ENCODE measurements at places on chromosomes 12 and 14.
A peak's percentile ranks its signal among the peaks of the same experiment; 100 is the strongest.

DNA sequence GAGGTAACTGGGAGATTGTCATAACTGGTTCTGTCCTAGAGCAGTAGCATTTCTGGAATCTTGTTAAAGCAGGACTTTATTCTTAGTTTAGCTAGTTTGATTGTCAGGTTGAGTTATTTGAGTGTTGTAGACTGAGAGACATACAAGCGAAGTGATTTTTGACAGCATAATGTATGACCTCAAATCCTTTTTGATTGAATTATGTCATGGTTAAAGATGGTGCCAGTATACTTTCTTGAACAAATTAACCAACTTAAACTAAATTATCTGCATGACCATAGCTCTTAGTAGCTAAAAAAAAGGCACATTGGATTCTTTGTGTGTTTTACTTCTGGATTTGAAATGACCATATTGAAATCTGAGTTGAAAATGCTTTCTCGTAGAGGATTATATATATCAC, 626.6 kb downstream of the TMTC2 start:
- DNase-seq, result no peak

GRCh38 chr12:50635364-50635763, 128.5 kb upstream of the ATF1 start:
- DNase-seq, result no peak

GRCh38 chr12:89280833-89281538, 71.3 kb downstream of the DUSP6 start:
- DNase-seq, result no peak

DNA sequence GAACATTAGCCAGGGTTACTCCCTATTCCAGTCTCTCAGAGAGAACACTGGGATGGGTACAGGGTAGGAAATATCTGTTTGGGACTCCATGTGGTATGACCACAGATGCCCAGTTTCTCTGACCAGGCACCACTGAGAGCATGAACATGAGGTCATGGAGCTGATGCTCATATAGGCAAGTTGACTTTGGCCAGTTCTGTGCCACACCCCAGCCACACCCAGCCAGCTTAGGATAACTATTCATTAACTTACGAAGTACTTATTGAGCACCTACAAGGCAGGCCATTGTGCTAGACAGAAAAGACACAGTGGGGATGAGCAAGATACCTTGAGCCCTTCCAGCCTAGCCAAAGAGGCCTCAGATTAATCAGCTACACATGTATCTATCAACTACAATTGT, 262.5 kb downstream of the DPF3 start:
- DNase-seq, result no peak

- DNase-seq, result no peak
These were observed 1.4 kb downstream of the SERPINA9 start for GRCh38 chr14:94474581-94475031.

- DNase-seq, result peak; percentile 27
These were observed 126.4 kb upstream of the PLEKHA5 start for GRCh38 chr12:19003141-19003540.

DNA sequence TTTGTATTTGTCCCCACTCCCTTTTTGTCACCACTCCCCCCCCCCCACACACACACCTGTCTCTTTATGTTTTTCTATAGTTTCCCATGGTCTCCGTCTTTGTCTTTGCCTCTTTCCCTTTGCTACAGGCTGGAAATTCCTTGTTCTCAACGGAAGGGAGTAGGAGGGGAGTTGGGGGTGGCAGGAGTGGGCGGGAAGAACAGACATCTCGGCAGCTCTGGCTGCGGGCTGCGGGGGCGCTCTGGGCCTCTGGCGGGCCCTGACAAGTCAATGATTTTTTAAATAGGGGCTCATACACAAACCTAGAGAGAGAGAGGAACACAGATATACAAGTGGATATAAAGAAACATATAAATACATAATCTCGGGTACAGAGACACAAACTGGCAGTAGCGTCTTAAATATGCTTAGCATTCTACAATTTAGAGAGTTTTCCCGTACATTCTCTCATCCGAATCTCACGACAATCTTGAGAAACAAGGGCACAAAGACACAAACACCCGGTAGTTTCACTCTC, 2.4 kb upstream of the NAB2 start:
- peak; percentile 82 for DNase-seq

- peak; percentile 66 for DNase-seq
These were observed 1.1 kb downstream of the BCAT1 start for GRCh38 chr12:24947541-24948419.

GRCh38 chr14:26765301-26765700, 167.5 kb upstream of the NOVA1 start:
- no peak for DNase-seq

GRCh38 chr12:89357297-89357730, 5.0 kb upstream of the DUSP6 start:
- no peak for DNase-seq

DNA sequence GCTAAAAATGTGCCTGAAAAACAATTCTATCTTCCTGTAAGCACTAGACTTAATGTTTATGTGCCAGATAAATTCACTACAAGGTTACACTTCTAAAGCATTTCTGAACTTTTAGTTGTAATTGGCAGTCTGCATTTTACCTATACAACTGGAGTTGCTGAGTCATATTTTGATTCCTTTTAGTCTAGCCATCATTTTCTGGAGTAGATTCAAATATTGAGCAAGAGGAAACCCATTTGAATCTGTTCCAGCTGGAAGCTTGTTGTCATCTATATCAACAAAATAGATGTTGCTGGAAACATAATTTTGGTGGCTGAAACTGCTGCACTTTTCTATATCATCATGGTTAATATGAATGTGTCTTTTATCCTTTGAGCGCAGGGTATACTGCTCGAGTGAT, 122.2 kb upstream of the CCDC175 start:
- DNase-seq, result no peak

DNA sequence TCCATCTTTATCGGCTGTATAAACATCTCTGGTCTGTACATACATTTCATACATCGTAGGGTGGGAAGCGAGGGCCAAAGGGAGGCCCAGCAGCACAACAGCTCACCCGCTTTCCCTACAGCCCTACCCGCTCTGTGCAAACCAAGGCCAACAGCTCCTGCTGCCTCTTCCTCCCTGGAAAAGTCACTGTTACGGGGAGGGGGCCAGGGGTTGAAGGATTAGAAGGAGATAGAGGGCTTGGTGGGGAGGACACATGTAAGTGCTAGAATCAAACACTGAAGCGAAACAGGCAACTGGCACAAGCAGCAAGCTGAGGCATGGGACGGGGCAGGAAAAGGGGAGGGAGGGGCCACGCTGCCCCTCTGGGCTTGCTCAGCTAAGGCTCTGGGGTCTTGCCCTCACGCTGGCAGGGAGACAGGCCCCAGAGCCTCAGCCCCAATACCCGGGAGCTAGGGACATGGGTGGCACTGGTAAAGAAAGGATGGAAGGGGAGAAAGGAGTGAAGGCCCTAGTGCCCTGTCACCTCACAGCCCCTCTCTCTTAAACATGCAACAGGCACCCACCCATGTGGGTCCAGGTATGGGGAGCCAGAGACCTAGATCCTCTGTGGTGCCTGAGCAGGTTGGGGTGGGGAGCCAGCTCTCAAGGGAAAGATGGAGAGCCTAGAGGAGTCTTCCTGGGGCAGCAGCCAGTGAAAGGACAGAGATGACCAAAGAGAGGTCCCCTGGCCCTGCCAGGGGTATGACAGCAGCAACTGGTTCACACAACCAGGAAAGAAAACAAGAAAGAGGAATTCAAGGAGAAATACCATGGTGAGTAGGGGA, 14.4 kb downstream of the SPRYD3 start:
- DNase-seq, result no peak

- DNase-seq, result no peak
These were observed 17.9 kb upstream of the CCDC85C start for GRCh38 chr14:99621948-99622347.

DNA sequence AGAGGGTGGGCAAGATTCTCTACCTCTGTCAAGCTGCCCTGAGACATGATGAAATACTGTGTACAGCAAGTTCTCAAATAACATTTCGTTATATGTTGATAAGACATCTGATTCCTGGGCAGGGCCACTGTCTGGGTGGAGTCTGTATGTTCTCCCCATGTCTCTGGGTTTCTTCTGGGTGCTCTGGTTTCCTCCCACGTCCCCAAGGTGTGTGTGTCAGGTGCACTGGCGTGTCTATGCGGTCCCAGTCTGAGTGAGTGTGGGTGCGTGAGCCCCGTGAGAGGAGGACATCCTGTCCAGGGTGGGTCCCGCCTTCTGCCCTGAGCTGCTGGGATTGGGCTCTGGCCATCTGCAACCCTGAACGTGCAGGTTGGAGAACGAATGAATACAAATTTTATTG, 29.6 kb downstream of the KCTD10 start:
- DNase-seq, result no peak

DNA sequence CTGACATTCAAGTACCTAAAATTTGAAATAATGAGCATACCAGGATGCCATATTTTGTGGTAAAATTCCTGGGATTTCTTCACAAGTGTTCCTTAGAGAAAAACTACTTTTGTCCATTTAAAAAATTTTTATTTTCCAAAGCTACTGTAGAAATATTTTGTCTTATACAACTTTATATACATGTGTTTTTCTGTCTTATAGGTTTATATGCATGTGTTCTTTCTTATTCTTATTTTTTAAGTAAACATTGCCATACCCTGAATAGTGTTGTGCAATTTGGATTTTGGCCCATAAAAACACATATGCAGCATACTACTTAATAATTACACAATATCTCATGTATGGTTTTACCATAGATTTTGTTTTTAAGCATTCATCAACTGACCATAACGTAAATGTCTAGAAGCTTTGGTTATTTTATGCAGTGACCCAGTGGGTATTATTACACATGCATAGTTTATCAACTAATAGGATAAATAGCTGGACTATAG, 1107.4 kb upstream of the SEL1L start:
- no peak for DNase-seq

DNA sequence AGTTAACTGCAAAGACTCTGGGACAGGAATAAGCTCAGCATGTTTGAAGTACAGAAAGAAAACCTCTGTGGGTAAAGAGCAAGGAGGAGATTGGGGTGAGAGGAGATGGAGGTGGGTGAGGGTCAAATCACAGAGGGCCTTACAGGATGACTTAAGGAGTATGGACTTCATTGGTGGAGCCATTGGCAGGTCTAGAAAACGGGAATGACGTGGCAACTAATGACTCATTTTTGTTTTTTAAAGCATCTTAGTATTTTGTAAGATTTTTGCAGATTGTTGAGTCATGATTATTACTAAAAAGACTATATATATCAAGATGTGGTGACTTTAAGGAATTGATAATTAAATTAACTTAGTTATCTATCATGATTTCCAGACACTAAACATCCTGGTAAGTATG, 18.5 kb downstream of the UTP20 start:
- no peak for DNase-seq

DNA sequence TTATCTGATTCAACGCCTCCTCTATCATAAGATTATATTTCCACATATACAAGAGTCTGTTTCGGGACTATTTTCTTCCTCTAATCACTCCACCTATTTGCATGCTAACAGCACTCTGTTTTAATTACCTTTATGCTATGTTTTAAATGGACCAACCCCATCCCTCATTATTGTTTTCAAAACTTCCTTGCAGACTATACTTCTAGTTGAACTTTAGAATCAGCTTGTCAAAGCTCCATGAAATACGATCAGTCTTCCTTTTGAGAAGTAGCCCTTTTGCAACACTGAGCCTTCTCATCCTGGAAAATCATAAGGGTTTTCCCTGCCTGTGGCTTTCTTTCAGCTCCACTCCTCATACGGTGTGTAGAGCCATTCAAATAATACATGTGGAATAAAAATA, 36.9 kb downstream of the ATG14 start:
- no peak for DNase-seq
